ENCODE measurements at places on chromosomes 7 and 10.

DNA sequence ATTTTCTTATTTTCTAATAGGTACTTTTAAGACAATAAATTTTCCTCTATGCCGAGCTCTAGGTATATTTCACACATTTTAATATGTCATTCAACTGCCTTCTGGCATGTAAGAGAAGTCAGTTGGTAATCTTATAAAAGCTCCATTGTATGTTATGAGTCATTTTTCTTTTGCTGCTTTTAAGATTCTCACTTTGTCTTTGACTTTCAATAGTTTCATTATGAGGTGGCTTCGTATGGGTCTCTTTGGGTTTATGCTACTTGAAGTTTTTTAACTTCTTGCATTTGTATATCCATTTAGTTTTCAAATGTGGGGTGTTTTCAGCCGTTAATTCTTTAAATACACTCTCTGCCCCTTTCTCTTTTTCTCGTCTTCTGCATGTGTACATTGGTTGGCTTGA lies 80.5 kb downstream of the ABCA13 start:
- no peak for DNase-seq

GRCh38 chr7:18450019-18450418 lies 45.5 kb upstream of the HDAC9 start:
- DNase-seq = no peak

DNA sequence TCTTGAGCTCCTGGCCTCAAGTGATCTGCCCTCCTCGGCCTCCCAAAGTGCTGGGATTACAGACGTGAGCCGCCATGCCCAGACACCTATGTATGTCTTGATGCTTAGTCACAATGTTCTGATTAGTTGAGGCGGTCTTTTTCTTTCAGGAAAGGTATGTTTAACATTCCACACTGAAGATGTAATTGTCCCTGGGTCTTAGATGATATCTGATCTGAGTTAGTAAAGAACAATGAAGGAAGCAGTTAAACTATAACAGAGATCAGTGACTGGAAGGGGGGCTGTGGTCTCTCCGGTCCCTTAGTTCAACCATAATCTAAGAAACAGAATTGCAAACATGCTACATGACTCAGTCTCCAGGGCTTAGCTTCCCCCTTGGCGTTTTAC lies 31.5 kb upstream of the SH2D4B start:
- DNase-seq = no peak

DNA sequence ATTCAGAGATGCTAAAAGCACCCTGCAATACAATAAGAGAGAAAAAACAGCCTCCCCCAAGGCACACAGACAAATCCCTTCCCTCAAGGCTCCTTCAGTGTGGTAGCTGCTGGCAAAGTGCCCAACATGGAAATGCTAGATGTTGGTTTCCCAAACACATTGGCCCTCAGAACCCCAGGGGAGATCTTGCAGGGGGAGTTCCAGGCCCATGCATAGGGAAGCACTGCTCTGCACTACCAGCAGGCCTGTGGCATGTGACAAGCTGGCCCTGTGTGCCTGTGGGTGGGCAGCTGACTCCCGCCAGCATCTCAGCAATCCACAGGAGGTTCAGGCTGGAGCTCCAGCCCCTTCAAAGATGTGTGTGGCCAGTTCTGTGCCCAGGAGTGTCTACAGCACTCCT lies 16.8 kb upstream of the CSGALNACT2 start:
- peak; percentile 6 for DNase-seq

DNA sequence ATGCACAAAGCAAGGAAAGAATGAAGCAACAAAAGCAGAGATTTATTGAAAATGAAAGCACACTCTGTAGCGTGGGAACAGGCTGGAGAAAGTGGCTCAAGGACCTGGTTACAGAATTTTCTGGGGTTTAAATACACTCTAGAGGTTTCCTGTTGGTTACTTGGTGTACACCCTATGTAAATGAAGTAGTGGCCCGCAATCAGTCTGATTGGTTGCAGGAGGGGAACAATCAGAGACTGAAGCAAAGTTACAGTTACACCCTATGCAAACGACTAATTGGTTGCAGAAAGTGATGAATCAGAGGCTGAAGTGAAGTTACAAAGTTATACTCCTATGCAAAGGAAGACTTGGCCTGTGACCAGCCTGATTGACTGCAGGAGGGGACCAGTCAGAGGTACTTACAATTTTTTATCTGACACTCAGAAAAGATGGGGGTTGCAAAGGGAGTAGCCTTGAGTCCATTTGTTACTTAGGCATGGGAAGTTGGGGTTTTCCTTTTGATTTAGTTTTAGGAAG lies 3.6 kb upstream of the MTPN start:
- no peak for DNase-seq

DNA sequence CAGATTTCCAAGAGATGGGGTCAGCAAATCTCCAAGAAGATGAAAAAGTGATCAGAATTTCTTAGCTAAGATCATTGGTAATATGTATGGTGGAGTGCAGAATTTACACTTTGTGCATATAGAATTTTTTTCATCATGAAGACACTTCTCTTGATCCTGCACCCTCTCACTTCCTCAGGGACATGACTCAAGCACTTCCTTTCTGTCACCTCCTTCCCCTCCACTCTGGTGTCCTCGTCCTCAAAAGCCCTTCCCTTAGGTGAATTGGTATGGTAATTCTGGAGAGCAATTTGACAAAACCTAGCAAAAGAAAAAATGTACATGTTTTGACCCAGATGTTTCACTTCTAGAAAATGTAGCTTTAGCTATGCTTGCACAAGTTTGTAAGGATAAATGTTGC lies 18.1 kb downstream of the CALN1 start:
- DNase-seq = no peak

GRCh38 chr7:110587294-110587693 lies 503.6 kb upstream of the LRRN3 start:
- DNase-seq = no peak

Data from NCI-H69 (cell line).